ENCODE measurements at places on chromosomes 5 and 9.
A peak's percentile ranks its signal among the peaks of the same experiment; 100 is the strongest.

DNA sequence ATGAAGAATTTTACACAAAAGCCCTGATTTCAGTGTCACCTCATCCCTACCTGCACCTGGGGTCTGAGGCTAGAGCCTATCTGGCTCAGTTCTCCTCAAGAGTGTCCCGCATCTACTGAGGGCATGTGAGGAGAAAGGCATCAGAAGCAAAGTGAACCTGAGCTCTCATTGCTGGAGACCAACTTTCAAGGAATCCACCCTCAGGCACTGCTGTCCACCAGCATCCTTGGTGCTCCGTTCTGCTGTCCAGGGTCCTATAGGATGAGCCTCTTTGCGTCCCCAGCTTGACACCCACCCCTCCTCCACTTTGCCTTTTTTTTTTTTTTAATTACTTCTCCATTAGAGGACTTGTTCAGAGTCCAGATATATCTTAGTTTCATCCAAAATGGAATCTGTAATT, 49.5 kb downstream of the CAMSAP1 start:
- DNase-seq: no peak

DNA sequence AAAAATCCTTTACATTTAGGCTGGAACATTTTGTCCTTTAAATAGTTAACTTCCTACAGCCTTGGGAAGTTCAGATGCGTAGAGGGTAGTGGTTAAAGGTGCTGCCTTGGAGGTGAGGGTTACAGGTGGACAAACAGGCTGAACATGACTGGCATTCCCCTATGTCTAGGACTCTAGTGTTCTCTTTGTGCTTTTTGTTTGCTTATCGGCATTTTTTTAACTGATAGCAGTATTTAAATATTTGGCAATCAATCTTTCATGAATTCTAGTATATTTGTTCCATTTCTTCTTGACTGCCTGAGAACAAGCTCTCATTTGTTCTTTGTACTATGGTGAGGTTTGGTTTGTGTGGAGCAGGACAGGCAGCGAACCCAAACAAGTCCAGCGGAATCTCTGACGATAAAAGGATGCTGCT, 307.6 kb downstream of the CTNND2 start:
- no peak for DNase-seq

- DNase-seq: no peak
These were observed 30.2 kb downstream of the TGFBI start for GRCh38 chr5:136058972-136059354.

- no peak for DNase-seq
These were observed 1302.7 kb downstream of the EFNA5 start for GRCh38 chr5:106368021-106368420.

DNA sequence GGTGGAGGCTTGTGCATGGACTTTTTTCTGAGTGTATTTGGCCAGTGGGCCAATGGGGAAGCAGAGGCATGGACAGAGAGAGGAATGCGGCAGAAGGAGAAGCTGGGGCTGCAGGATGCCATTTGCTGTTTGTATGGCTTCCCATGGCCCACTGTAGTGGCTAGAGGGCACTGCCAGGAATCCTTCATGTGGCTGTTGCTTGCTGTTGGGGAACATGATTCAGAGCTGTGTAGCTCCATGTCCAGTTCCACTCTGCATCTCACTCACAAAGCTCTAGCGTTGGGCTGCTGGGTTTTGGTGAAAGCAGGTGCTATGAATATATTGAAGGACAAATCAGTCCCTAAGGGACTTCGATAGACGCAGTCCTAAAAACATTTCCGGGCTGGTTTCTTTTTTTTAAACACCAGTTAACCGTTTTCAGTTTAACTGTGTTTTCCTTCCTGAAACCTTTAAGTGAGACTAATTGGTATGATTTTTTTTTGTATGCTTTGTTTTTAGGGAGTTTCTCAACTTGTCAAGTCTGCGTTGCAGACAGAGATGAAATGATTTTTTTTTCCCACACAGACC, 51.3 kb downstream of the SLC22A5 start:
- no peak for DNase-seq

- DNase-seq: no peak
These were observed 335.3 kb upstream of the PANK3 start for GRCh38 chr5:168914491-168914890.

DNA sequence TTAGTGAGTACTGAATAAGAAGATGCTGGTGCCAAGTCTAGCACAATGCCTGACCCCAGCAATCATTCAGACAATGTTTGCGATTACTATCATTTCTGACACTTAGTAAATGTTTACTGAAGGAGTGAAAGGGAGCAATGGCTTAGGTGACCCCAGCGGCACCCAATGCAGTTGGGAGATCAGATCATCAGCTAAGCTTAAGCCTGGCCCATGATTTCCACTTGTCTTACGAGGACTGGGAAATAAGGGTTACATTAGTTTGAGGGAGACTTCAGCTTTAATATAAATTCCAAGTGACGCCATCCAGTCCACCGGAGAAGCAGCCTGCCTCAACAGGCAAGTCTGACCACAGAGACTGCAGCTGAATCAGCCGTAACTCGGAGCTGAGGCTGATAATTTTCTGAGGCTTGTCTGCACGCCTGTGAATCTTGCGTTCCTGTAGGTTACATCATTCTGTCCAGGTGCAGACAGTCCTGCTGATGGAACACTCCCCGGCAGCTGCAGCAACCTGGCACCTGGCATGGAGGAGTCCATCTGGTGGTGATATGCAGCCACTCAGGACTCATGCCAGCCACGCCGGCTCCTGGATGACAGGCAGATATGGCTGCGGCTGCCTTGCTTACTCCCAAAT, 34.9 kb upstream of the FGF1 start:
- no peak for DNase-seq

DNA sequence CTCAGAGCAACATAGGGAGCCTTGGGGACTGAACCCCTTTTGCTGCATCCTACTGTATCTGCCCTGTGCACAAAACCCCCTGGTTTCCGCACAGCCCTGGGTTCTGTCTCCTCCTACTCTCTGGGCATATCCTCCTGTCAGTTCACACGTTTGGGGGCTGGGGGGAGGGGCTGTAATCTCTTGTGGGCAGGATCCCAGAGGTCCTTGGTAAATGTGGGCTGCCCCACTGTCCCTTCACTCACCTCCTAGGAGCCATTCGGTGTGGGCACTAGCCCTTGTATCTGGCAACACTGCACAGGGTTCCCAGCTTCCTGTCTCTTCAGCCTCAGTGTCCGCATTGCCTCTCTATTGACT, 271.8 kb upstream of the DMAC1 start:
- DNase-seq: no peak

DNA sequence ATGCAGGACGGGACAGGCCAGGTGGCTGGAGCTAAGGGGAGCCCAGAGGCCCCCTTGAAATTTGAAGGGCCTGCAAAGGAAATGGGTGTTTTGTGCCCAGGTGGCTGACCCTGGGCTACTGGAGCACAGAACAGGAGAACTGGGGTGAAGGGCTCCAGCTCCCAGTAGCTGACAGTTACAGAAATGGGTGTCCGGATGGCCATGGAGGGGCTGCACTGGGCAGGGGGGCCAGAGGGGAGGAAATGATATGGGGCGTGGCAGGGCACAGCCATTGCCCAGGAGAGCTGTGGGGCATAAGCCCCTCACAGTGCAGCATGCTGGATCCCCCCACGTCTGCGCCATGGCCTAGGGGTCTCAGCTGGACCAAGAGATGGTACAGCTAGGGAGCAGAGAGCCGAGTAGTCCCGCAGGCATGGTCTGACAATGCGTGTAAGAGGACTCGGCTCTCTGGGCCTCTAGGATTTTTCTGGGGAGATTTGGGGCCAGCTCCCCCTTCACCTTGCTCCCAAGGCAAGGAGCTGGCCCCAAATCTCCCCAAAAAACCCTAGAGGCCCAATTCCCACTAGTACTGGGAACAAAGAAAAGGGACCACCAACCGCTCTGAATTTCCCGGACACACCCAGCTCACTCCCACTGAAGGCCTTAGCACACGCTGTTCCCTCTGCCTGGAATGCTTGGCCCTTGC, 7.9 kb upstream of the CARD19 start:
- DNase-seq: no peak

GRCh38 chr5:132221781-132222648, 5.6 kb downstream of the P4HA2 start:
- DNase-seq: no peak

DNA sequence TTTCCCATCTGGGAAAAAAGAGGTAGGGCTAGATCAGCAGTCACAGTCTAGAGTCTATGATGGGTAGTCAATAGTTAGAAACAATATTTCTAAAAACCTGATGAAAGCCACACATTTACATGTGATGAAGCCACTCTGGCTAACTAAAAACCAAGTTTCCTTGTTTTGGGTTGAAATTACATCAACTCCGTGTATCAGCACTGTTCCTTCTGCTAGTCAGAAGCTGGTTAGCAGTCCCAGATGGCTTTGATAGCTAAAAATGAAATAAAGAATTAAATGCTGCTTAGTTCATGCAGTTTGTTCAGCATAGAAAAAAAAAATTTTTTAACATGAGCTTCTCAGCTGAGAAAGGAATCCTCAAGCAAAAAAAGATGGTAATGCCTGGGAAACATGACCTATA, 136.7 kb downstream of the FAM114A2 start:
- DNase-seq: no peak

DNA sequence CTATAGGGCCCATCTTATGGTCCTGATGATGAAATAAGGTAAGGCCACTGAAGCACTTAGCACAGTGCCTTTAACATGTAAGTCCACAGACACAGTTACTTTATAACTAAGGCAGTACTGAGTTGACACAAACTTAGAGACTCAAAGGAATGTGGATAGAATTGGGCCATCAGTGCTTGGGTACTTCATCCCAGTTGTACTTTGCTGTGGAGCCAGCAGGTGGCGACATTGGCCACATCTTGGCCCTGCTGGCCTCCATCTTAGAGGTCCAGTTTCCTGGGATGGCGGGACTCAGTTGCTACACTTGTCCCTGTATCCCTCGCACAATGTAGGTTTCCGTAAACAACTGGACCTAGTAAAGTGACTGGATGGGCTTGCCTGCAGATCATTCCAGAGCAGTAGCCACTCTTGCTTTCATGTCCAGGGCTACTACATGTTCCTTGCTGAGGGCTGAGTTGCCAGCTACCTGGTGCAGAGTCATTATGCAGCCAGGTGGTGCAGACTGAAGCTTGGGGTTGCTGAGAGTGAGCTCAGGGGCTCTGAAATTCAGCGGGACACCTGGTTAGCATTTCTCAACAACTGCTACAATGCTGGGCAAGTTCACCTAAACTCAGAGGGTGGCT, 10.6 kb downstream of the MTAP start:
- peak; percentile 32 for DNase-seq

- no peak for DNase-seq
These were observed 6.5 kb upstream of the FGF1 start for GRCh38 chr5:142692321-142692894.

DNA sequence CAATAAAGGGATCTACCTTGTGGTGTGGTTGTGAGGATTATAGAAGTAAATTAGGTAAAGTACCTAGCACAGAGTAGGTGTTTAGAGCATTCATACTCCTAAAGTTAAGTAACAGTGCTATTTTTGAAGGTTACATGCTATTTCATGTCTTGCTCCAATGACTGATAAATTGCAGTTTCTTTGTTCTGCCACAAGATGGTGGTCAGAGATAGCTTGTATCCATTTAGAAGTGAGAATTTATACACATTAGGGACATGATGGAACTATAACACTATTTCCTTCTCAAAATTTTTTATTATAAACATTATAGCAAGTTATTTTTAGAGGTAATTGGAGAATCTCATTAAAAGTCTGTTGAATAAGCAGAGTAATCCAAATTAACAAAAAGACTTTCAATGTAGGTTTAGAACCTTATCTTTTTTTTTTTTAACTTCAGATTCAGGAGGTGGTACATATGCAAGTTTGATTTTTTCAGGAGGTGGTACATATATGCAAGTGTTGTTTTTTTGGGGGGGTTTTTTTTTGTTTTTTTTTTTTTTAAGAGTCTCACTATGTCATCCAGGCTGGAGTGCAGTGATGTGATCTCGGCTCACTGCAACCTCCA, 17.1 kb downstream of the MTREX start:
- DNase-seq: no peak

GRCh38 chr5:33501899-33502298, 61.1 kb downstream of the TARS1 start:
- no peak for DNase-seq

DNA sequence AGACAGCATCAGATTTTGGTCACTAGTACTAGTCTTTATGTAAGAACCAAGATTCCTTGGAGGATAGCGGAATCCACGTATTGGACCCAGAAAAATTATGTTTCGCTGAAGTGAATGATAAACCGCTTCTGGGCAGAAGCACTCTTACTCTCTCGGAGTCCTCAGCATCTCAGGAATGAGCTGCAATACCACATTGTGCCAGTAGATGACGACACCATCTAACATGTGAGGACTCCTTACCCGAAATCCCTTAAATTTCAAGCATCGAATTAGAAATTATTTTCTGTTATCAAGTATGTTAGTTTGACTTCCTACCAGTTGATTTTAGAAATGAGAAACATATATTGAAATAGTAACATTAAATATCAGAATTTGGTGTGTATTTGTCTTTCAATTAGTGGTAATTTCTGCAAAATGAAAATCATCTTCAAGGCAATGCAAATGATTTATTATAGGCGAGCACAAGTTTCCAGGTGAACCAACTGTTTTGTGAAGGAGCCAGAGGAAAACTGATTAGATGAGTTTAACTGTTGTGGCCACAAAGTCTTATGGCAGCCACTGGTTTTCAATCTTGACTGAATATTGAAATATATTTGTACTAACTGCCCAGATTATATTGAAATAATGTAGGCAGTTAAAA, 66.0 kb upstream of the CAMK4 start:
- peak; percentile 54 for DNase-seq

DNA sequence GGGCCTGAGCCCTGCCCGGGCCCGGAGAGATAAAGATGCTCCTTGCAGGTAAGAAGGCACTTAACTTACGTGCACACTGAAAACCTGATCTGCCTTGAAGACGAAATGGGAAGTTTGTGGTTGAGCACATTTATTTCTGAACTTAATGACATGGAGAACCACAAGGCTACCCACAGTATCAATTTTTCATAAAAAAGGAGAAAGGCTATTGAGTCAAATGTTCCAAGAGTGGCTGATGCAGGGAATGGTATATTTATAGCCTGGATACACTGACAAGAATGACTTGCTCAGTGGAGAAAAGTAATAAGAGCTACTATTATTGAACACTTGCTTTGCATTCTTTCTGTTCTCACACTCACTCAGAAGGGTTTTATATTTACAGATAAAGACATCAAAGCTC, 419.3 kb downstream of the ACTL7B start:
- DNase-seq: no peak

- no peak for DNase-seq
These were observed 768.1 kb upstream of the GRAMD2B start for GRCh38 chr5:125655156-125655555.

- DNase-seq: no peak
These were observed 180.1 kb downstream of the TTLL11 start for GRCh38 chr9:121912812-121913627.

- no peak for DNase-seq
These were observed 49.5 kb upstream of the RORB start for GRCh38 chr9:74447451-74448193.

GRCh38 chr5:73280386-73280785, 107.4 kb downstream of the TMEM174 start:
- no peak for DNase-seq
